ENCODE measurements at places on chromosomes 13 and 19.

- no peak for DNase-seq
These were observed 101.3 kb downstream of the OLFM4 start for GRCh38 chr13:53129864-53130393.

GRCh38 chr19:45692187-45693105 is at the start of gene QPCTL:
Gene QPCTL, plus strand, starts transcription at chr19:45692666. Its CDS starts 38 bp downstream, at chr19:45692704.
- no peak for DNase-seq

DNA sequence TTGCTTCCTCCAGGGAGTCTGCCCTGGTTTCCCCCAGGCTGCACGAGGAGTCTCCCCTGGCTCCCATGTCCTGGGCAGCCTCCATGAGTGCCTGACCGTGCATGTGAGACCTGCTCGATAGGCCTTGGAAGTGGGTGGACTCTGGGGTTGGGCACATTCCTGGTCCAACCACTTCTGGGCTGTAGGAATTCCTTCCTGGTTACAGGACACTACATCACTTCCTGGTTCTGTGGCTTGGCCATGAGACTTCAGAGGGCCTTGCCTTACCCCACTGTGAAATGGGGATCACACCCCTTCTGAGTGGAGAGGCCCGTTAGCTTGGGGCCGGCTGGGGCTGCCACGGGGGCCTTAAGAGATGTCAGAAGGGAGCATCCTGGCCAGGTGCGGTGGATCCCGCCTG is 4.0 kb upstream of the ZNF628 start:
- DNase-seq, result no peak

- DNase-seq, result no peak
These were observed 11.3 kb upstream of the LPAR6 start for GRCh38 chr13:48424212-48424611.

DNA sequence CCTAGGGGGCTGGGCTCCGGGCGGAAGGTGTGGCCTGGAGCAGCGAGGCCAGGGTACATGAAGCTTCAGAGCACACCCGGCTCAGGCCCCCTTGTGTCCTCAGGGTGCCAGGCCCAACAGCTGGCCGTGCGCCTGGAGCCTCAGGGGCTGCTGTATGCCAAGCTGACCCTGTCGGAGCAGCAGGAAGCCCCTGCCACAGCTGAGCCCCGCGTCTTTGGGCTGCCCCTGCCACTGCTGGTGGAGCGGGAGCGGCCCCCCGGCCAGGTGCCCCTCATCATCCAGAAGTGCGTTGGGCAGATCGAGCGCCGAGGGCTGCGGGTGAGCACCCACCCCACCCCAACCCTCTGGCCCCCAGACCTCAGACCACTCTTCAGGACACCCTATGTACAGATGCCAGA is 3.2 kb downstream of the SYDE1 start:
- no peak for DNase-seq

DNA sequence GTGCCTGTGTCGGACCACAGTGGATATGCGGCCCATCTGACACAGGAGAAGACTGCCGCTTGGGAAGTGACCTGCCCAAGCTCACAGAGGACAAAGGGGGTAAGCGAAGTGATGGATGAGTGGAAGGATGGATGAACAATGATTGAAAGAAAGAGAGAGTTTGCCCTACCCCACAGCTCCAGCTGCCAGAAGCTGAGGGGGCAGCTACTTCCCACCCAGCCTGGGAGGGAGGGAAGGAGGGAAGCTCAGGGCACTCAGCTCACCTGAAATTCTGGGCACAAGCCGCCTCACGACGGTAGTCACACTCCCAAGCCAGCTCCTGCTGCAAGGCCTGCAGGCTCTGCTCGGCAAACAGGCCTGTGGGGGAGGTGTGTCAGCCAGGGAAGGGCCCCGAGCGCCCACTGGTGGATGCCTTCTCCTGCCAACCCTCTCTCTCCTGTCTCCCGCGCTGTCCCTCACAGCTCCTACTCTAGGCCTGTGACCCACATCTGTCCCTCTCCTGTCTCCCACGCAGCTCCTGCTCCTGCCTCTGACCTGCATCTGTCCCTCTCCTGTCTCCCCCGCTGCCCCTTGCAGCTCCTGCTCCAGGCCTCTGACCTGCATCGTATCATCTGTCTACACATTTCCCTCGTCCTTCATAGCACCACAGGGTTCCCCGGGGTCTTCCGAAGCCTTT is 12.0 kb upstream of the NUMBL start:
- DNase-seq, result no peak

DNA sequence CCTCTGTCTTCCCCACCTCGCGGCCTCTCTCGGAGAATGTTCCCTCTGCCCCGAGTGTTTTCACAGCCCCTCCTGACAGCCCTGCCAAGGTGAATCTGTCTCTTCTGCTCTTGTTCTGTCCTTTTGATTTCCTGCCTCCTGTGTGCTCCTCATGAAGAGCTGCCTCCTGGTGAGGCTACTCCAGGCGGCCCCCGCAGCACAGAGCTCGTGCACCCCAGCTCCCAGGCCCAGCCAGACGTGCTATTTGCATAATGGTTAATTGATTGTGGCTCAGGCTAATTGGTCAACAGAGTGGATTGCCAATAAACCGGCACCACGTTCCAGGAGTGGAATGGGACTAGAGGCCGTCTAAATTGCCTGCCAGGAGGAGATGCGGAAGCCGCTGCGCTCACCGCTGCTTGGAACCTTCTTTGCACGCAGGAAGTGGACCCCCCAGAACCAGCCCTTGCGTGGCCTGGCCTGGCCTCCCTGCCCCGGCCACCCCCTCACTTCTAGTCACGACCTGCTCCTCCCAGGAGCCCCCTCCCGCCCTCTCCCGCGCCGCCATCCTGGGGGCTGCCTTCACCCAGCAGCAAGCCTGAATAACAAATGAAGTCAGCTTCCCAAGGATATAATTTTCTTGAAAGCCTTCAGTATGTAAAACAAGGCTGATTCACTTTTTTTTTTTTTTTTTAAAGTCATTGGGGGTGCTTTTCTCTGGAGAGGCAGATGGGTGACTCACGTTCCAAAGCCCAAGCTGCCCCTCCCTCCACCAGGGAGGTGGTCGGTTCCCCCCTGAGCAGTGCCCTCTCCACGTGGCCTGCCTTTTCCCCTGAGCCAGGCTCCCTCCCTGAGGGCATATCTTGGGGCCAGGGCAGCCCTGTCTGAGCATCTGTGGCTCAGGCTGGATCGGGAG is 144.0 kb downstream of the KDM4B start:
- no peak for DNase-seq

DNA sequence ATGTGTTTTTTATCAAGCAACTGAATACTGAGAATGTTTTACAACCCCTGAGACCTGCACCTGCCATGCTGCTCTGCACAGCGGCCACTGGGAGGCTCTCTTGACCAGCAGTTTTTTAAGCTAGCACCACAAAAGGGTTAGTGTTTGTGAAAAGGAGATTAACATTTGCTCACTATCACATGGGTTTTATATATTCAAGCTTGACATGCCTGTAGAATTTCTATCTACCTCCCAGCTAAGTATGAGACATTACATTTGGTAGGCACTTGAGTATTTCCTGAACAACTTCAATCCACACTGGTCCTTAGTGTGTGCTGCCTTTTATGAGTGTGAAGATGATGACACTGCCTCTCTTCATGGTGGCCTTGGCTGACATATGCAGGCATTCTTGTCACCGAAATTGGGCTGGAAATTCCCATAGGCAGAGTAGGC is 1238.9 kb downstream of the UQCRFS1 start:
- DNase-seq, result no peak

DNA sequence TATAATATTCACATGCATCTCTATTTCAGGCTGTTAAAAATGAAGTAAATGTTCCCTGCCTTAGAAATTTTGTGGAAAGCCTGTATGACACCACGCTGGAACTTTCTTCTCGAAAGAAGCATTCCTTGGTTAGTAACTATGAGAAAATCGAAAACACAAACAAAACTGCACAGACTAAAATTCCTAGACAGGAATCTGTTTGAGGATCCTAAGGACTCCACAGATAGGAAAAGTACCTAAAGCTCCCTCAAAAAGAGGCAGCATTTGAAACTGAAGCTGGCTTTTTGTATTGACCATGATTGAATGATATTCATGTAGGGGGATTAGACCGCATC is 103.4 kb downstream of the FRY start:
- DNase-seq, result no peak

GRCh38 chr13:27171827-27172494 is 350 bp upstream of the USP12 start:
- peak; percentile 89 for DNase-seq

DNA sequence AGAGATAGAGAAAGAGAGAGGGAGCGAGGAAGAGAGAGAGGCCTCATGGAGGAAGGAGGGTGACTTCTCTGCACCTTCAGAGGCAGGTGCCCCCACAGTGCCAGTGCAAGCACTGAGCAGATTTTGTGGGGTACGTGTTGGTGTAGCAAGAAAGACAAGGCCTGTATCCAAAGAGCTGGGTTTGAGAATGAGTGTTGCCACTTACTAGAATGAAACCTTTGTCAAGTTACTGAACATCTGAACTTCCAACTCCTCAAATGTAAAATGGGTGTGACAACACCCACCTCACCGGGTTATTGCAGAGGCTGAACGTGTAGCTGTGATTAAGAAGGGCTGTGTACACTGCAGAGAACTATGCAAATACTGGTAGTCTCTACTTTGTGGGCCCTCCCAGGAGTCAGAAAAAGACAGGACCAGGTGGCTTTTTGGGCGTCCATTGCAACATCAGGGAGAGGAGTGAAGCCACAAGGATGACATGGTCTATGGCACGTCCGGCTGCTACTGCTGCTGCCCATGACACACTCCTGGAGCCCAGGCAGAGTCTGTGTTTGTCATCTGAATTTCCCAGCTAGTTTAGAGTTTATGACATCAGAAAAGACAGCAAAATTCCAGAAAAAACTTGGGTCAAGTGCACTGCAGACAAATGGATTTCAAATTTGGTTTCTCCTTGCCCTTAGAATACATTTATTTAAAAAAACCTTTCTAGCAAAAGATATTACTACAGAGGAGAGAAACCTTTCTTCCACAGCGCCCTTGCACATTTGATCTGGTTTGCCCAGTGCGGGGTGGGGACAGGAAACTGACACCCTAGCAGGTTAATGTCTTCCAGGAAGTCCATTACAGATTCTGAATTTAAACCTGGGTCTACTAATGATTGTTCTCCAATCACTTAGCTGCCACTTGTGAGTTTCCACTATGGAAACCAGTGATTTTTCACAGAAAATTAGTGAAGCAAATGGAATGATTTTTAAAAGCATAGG is 54.0 kb upstream of the ATP12A start:
- DNase-seq, result no peak

DNA sequence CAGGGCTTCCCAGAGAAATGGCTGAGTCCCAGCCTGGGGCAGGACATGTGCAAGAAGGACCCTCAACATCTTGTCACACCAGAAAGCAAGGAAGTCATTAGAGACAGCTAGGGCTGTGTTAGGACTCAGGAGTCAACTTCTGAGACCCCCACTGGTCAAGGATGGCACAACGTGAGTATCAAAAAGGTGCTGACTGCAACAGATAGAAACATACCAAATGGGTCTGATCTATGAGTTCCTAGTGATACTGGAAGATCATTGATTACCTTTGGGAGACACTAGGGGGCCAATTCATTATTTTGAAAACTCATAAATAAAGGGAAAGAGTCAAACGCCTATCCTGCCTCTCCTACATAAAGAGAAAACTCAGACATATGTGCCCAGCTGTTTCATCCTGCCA is 73.5 kb upstream of the GJB6 start:
- DNase-seq, result no peak

DNA sequence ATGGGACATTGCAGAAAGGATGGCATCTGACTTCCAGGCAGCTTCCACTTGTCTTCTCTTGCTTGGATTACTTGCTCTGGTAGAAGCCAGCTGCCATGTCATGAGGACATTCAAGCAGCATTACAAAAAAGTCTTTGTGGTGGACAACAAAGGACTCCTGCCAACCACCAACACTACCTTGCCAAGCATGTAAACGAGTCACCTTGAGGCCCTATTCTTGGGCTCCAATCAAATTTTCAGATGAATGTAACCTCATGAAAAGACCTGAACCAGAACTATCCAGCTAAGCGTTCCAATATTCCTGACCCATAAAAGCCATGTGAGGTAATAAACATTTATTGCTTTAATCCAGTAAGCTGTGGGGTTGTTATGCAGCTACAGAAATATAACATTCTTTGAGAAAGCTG is 12.5 kb downstream of the PROSER1 start:
- DNase-seq, result no peak

GRCh38 chr13:85419611-85420010 is 379.6 kb downstream of the SLITRK6 start:
- DNase-seq, result no peak

DNA sequence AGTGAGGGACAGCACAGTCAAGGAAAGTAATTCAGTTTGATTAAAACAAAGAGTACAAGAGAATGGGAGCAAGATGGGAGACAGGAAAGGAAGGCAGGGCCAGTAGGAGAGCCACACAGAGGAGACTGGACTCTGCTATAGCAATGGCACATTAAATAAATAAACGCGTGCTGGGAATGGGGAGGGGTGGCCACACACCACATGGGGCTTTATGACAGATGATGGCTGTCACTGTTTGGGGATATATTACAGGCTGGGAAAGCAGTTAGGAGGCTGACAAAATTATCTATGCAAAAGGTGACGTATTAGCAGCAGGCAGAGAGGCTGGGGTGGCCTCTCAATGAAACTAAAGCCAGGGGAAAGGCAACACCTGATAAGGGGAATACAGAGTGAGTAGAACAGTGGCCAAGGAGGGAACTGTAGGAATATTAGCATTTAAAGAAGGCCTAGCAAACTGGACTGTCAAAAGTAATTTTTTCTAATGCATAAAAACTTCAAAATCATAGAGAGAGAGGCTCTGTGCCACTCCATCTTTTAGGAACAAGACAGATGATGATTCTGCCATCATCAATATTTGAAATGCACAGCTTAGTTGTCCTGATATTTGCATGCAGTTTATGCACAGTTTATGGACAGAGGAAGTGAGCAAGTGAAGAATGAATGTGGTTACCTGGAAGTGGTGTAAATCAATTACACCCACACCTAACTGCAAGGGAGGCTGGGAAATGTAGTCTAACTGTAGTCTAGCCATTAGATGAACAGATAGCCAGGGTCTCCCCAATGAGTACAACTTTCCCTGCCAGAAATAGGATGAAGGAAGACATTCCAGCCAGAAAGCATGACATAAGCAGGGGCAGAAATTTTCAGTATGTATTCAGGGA is 346.5 kb downstream of the FOXO1 start:
- DNase-seq, result no peak

DNA sequence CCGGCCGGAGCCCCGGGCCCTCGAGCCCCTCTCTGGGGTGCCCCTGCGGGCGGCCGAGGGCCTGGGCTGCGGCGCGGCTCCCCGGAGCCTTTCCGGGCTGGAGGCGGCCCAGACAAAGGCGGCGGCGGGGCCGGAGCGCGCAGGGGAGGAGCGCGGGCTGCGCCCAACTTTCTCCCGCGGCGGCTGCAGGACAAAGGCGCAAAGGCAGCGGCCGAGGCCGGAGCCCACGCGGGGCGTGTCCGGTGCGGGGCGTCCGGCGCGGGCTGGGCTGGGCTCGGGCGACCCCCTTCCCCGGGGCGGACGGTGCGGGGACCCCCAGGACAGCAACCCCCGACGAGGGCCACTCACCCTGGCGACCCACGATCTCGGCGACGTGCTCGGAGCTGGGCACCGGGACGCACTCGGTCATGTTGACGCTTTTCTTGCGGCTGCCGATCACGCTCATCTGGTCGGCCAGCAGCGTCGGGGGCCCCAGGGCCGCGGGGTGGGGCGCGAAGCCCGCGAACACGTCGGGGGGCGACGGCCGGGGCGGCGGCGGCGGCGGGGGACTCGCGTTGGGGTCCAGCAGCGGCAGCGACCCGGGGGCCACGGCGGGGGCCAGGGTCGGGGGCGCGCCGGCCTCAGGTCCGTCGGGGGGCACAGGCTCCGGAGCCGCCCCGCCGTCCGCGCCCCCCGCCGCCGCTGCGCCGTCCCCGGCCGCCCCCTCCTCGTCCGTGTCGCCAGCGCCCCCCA is 843 bp downstream of the MEX3D start:
- no peak for DNase-seq

- DNase-seq, result no peak
These were observed 1060.4 kb downstream of the EFNB2 start for GRCh38 chr13:105474983-105475610.
